Heart left ventricle (tissue), 16 donors: ENCODE measurements at places on chromosomes 6 and 20. TPM values are rescaled to one million over a fixed set of nuclear protein-coding genes. Genes with fewer than 3 reads are reported as not detected.

The NHLRC1 gene
- 2.6 TPM for total RNA-seq

The DSTN gene
- total RNA-seq: 559 TPM

The SRF gene
- total RNA-seq: 94.4 TPM

The KCNS1 gene
- total RNA-seq: not detected

The ZNFX1 gene
- total RNA-seq: 22.4 TPM

The FILIP1 gene
- 158 TPM for total RNA-seq

The TPBG gene
- 2.8 TPM for total RNA-seq

The LCA5 gene
- total RNA-seq: 2.2 TPM
